HCEC 1CT (cell line): ENCODE measurements at places on chromosomes 11 and 22.
A peak's percentile ranks its signal among the peaks of the same experiment; 100 is the strongest.

- DNase-seq: no peak
Observed at GRCh38 chr11:108035690-108036089, 27.0 kb downstream of the CUL5 start.

DNA sequence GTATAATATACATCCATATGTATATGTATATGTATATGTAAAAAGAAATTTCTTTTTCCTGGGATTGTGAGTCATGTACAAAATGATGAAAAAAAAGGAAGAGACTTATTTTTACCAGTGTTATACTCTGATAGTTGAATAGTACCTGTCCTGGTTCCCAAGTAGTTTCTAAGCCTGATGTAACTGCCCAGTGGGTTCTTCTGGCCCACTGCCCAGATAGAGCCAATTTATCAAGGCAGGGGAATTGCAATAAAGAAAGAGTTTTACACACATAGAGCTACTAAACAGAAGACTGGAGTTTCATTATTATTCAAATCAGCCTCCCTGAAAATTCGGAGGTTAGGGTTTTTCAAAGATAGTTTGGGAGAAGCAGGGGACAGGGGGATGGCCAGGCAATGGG is 29.1 kb upstream of the NARS2 start:
- DNase-seq: no peak

- DNase-seq: no peak
Observed at GRCh38 chr11:17901481-17901880, 111.4 kb downstream of the SERGEF start.

- DNase-seq: peak; percentile 17
Observed at GRCh38 chr22:31488988-31489617, 539 bp downstream of the EIF4ENIF1 start.

DNA sequence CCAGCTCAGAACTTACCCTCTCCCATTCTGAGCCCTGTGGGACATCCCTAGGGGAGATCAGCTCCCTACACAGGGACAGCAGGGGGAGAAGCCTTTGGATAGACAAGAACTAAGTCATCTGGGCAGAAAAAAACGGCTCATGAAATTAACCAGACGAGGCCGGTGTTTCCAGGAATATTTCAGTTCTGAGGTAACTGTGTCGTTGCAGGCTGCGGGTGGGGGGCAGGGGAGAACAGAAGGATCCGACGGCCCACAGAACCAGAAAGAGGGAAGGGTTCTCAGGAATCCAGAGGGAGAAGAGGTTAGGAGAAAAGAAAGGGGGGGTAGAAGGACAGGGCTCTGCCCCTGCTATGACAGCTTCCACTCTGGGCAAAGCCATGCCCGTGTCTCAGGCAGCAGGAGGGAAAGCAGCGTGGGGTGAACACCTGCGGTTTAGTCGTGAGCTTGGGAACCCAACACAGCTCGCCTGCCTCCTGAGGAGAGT is 3.6 kb downstream of the CLCF1 start:
- no peak for DNase-seq

DNA sequence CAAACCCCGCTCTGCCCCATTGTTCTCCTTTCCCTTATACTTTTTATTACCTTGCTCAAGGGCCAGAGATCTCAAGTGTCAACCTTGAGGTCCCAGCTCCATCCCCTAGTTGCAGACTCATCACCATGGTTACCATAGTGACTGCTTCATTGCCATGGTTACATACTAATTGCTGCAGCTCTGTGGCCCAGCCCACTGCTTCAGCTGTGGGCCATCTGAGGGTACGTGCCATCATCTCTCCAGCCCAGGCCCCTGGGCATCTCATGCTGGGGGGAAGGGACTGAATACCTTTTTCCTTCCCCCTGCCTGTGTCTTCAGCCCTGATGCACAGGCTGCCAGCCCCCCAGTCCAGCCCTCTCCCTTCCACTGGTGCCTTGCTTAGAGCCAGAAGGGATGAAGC is 22.2 kb downstream of the TREH start:
- peak; percentile 20 for DNase-seq

DNA sequence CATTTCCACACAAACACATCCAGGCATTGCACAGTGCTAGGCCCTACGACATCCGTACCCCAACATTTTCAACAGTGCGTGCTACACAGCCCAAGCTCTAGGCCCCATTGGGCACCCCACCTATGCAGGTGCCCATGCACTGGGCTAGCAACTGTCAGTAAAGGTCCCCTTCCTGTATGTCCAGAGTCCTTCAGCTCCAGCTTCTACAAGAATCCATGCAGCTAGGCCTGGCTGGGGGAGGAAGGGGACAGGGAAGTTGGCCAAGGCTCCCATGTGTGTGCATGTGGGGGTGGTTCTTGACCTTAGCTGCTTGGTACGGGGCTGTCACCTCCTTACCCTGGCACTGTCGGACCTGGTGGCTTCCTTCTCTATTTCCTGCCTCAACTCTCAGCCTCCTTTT is 1.3 kb downstream of the B3GAT1 start:
- no peak for DNase-seq

DNA sequence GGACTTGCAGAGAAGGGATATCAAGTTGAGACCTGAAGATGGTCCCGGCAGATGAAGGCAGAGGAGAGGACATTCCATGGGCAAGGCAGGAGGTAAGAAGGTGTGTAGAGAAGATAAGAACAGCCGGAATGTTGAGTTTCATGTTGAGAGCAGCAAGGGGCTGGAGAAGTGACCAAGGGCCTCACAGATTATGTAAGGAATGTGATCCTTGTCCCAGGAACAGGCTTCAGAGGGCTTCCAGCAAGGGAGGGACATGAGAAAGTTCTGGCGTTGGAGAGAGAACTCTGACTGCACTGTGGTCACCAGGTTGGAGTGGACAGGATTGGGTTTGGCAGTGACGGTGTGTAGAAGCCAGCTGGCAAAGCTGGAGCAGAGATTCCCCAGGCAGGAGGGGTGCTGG is 27.6 kb upstream of the PPFIA1 start:
- no peak for DNase-seq

- peak; percentile 23 for DNase-seq
Observed at GRCh38 chr11:103530257-103530656, 421.0 kb downstream of the DYNC2H1 start.
